ENCODE measurements at places on chromosomes 2 and 18.

DNA sequence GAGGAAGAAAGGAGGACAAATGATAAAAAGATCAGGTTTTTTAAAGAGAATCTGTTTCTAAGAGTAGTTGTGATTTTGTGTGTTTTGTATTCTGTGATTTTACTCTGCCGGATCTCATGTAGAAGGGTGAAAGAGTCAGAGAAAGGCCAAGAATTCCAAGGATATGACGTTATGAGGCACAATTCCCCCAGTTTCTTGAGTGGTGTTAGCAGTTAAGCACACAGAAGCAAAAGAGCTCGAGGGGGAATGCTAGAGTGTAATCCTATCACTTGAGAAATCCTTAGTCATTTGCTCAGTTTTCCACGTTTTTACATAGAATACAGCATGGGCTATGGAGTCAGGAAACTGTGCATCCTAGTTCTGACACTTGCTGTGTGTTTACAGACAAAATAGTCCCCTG, 34.8 kb downstream of the METTL4 start:
- no peak for DNase-seq

- DNase-seq = peak; percentile 34
These were observed 937 bp upstream of the LANCL1 start for GRCh38 chr2:210477496-210477895.

GRCh38 chr2:1321321-1321720, 91.9 kb upstream of the TPO start:
- no peak for DNase-seq

DNA sequence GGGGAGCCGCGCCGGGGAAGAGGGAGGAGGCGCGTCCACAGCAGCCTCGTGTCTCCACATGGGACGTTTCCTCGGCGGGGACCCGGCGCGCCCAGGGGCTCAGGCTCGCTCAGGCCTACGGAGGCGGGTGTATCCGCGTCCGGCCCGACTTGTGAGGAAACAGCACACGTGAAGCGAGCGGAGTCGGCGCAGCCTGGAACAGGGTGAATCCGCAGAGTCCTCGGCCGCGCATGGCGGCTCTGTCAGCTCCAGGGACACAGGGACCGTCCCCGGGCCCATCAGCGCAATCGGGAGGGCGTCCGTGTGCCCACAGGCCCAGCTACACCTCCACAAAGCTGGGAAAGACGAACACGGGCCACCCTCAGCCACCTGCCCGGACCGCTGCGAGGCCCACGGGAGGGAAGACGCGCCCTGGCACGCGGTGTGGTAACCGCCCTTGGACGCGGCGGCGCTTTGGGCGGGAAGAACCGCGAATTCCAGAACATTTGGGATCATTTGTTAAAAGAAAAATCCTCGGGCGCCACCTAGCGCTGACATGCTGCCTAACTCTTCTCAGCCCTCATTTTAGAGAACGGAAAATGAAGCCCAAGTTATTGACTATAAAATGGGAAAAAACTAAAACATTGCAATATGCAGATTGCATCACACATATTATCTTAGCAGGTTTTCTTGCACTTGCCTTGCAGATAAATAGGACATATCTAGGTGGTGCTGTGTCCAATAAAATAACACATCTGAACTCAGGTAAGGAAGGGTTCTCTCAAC, 40.4 kb downstream of the TMEM18 start:
- DNase-seq = peak; percentile 67

DNA sequence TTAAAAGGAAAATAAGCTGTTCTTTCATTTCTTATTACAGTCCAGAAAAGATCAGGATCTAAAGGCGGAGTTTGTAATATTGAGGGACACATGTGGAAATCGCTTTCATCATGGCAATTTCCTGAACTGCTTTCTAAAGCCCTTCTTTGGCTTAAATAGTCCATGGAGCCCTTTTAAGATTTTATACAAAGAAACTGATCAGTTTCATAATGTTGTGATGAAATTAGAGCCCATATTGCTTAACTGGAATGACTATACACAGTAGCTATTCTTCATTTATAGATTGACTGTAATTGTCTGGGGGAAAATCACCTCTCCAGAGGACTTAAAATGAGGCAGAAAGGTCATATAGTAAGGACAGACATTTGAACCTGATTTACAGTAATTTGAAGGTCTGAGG, 322.2 kb downstream of the ETAA1 start:
- DNase-seq = no peak

- DNase-seq = no peak
These were observed 18.3 kb upstream of the CHCHD5 start for GRCh38 chr2:112566104-112566503.

GRCh38 chr2:127313406-127313805, 19.5 kb upstream of the ERCC3 start:
- DNase-seq = no peak

DNA sequence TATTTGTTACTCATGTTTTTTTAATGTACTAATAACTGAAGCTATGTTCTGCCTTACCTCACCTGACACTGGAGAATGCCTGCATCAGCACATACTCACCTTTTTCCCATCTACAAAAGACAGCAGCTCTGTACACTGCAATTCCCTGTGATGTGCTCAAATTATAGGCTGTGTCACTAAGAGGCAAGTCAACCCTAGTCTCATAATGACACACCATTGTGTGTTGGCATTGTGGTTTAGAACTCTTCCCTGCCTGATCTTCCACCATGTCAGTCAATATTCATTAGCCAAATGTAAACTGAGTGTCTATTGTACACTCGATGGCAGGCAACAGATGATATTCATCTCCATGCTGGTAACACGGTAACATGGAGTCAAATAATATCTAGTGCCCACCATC, 332.1 kb upstream of the TCF4 start:
- DNase-seq = no peak

DNA sequence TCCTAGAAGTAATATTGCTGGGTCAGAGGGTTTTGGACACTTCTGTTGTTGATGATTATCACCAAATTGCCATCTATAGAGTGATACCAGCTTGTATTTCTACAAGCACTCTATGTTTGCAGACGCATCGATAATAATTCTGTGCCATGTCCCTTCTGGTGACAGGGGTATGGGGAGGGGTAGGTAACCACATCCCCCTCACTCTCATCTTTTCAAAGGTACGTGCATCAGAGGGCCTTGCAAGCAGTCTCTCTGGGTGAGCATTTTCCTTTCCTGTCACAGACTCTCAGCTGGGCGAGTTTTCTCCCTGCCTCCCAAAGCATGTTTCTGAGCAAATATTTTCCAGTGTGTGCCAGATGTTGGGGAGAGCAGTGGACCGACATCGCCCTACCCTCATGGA, 98.0 kb downstream of the SMAD7 start:
- no peak for DNase-seq

DNA sequence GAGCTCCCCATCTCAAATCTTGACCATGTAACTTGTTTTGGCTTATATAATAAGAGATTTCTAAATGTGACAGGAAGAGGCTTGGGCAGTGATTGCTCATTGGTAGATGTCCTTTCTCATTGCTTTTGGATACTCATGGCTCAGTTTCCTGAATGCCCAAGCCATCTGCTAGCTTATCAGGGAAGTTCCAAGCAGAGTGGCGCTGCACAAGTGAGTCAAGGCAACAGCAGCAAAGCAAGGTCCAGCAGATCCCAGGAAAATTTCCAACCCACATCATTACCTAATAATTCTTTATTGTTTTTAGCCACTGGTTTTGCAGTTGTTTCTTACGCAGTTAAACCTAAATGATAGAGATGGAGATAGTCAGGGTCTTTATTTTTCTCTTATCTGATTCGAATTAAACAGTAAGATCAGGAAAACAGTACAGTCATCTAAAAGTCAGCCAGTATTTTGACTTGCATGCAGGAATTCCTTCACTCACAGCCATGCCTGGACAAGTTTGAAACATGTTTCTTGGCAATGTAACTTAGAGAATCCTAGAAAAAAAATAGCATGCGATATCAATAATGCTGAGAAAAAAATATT, 349.7 kb upstream of the TMEFF2 start:
- peak; percentile 57 for DNase-seq

GRCh38 chr18:42105394-42105793, 150.4 kb downstream of the PIK3C3 start:
- DNase-seq = no peak

DNA sequence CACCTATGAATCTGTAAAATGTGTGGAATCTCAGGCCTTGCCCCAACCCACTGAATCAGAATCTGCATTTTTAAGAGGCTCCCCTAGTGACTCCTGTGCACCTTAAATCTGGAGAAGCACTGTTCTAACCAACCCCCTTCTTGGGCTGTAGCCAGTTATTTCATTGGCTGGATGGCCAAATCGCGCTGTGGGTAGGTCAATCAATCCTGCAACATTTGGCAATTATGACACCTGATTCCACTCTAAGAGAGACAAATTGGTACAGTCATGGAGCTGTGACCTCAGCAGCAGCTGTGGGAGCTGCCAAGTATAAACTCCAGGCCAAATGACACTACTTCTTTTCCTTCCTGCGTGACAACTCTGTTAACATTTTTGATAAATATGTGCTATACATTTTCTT, 208.7 kb downstream of the CLIP4 start:
- no peak for DNase-seq

DNA sequence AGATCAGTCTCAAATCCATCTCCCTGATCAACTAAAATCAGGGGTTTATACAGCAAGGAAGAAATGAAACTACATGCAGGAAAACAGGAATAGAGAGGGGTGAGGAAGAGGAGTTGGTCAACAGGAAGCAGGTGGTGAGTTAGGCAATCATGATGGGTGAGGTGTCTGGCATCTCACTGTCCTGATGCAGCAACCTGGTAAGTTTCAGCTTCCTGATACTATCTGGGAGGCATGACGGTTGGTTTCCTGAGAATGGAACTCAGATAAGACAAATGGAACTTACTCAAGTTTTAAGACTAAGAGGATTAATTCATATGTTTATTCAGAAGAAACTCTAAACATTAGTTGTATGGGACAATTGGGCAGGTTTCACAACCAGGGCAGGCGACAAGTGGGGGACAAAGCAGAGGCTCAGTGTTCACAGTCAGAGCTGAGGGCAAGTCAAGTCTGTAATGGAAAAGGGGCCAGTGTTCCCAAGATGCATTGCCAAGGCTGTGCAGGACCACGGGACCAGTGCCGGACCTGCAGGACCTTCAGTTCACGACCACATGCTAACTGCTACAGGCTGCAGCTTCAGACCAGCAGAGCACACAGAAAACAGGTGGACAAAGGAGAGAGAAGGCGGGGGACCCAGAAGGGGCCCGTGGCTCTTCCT, 17.7 kb upstream of the GALM start:
- DNase-seq = no peak

GRCh38 chr2:38975042-38975441, 85.4 kb downstream of the ARHGEF33 start:
- DNase-seq = no peak

DNA sequence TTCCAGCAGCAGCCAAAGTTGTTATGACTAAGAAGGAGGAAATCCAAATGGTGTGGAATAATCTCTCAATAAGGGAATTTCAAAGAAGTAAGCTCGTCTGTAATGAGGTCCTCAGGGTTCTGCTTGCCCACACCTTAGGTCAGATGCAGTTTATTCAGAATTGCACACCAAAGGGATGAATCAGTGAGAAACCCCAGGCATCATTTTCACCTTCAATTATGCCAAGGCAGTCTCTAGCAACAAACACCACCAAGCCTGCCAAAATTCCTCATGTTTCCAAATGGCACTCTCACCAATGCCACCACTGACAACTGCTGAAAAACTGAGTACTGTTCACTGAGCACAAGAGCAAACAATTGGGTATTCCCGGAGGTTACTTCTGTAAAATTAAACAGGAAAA, 43.6 kb downstream of the KCNG3 start:
- peak; percentile 17 for DNase-seq

DNA sequence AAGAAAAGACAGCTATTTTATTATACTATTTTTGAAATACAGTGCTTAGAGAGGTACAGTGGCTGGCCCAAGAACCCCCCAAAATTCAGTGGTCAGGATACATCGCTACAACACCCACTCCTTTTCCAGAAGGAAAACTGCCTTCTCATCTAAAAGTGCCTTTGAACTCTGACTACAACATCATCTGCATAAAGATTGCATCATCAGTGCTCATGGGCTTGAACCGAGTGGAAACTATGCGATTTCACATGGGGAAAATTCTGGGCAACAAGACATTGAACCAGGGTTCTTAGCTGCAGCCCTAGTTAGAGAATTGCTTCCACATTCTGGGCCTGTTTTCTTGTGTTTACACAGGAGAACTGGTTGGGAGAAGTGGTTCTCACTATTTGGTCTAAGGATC, 294.6 kb upstream of the SLC14A2 start:
- DNase-seq = no peak

DNA sequence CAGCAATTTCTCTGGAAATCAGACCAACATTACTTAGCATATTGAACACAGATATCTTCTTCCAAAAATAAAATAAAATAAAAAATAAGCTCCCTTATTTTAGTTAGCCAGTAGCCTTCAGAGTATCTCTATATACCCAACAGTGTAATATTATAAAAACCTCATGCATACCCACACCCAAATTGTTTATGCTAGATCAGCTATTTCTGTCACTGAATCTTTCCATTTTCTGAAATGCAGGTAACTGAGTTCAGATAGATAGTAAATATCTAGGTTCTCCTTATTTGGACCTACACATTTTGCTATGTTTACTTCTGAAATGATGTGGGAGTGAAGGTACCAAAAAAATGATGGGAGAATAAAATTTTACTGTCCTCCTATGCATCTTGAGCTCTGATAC, 39.9 kb downstream of the TTC21B start:
- DNase-seq = no peak

DNA sequence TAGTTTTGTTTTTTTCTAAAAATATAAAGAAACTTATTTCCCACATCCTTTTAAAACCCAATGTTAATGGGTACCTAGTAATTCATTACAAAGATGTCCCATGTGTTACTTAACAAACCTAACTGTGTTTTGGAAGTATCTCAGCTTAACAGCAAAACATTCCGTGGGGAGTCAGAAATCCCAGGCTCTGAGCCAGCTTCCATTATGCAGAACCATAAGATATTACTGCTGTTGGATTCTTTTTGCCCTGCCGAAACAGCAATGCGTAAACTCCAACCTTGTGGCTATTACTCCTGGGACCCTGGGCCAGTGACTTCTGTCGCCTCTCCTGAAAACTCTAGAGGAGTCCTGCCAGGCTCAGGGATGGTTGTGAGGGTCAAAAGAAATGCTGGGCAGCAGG, 174.1 kb downstream of the UXS1 start:
- DNase-seq = no peak

- DNase-seq = no peak
These were observed 85.4 kb upstream of the TMEM18 start for GRCh38 chr2:762646-763045.

Data from RWPE1 (cell line).